ENCODE measurements at places on chromosomes 7 and 10.

GRCh38 chr7:155871211-155871610 lies 58.9 kb upstream of the SHH start:
- no peak for DNase-seq

GRCh38 chr7:20964281-20964918 lies 177.7 kb upstream of the SP8 start:
- DNase-seq, result no peak

GRCh38 chr7:139560199-139560598 lies 36.7 kb downstream of the CLEC2L start:
- no peak for DNase-seq

- DNase-seq, result no peak
Observed at GRCh38 chr10:125543796-125544195, 139.2 kb downstream of the TEX36 start.

DNA sequence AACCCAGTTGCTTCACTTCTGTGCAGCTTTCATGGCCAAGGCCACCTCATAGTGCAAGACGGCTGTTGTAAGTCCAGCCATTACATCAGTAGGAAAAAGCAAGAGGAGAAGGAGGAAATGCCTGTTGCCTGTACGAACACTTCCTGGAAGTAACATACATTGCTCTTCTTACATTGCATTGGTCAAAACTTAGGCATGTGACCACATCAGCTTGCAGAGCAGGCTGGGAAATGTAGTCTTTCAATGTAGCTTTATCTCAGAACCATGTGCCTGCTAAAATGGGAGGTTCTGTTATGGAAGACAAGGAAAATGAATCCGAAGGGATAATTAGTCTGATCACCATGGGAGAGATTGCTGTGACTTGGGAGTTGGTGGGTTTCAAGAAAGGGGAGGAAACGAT lies 4.3 kb downstream of the SLC29A3 start:
- no peak for DNase-seq

DNA sequence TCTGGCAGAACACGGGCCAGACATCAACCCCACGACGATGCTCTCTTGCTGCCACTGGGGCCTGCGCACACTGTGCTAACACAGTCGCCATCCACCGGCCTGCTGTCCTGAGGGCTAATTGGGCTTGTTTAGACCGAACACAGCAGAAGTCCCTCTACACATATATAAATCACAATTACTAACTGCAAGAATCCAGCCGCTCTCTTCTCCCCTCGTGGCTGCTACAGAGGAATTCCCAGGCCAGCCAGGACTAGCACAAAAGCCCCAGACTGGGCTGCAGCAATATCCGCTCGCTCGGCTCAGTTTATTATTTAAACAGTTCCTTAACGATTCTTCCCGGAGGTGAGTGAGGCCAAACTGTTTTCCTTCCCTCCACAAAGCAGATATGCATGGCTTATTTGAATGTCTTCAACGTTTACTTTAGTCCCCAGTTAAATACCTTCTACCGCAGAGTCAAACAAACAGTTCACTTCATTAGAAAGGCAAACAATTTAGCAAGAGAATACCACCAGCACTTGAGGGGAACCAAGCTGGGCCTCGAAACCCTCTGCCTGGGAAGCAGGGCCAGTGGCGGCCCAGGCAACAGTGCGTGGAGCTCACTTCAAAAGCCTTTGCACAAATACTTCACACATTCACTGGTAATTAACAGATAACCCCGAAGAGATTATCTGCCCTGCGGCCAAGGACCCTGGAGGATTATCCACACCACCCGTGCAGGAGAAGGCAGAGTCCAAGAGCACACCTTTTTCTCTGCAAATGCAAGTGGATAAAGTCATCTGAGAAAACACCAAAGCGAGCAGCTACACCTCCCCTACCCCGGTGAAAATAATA lies 145.3 kb downstream of the GLI3 start:
- DNase-seq, result no peak

GRCh38 chr10:110421512-110422138 lies 76.1 kb upstream of the DUSP5 start:
- DNase-seq, result no peak

DNA sequence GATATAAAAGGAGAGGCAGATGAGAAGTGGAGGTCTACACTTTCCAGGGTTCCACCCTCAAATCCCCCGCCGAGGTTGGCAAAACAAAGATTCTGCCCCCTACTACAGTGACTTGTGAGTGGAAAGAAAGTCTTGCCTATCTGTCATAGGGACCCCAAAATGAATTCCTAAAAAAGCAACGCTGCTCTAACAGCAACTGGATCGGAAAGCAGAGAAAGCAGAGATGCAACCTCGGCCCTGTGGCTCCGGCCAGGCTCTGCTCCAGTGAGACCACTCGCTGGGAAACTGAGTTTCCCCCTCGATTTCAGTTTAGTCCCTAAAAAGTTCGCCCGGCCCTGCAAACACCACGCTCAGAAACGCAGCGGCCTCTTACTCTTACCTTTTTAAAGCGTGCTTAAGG lies 297.9 kb upstream of the NFE2L3 start:
- DNase-seq, result no peak

- no peak for DNase-seq
Observed at GRCh38 chr10:20890009-20890408, 7.1 kb downstream of the NEBL start.

GRCh38 chr10:121926157-121926556 lies 1.7 kb downstream of the ATE1 start:
- no peak for DNase-seq

DNA sequence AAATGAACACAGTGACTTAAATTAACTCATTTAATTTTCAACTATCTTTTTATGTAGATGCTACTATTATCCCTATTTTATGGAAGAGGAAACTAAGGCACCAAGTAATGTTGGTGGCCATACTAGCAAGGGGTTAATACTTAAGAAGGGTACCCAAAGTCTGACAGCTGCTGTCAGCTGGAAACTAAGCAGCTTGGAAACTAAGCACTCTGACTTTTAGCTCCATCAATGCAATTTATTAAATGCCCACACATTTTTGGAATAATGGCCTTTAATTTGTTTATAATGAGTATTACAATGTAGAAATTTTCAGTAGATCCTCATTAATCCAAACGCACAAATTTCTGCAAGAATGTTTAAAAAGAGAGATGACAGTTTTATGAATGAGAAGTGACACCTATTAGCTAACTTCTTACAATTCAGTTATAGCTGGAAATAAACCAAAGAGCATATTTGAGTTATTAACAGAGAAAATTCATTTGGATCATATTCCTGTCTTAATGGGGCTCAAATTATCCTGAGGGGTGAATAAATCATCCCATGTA lies 483.1 kb upstream of the MBL2 start:
- DNase-seq, result no peak

GRCh38 chr7:10803720-10804119 lies 170.0 kb upstream of the PHF14 start:
- no peak for DNase-seq

GRCh38 chr7:100763556-100764140 lies 30.3 kb downstream of the ZAN start:
- no peak for DNase-seq

DNA sequence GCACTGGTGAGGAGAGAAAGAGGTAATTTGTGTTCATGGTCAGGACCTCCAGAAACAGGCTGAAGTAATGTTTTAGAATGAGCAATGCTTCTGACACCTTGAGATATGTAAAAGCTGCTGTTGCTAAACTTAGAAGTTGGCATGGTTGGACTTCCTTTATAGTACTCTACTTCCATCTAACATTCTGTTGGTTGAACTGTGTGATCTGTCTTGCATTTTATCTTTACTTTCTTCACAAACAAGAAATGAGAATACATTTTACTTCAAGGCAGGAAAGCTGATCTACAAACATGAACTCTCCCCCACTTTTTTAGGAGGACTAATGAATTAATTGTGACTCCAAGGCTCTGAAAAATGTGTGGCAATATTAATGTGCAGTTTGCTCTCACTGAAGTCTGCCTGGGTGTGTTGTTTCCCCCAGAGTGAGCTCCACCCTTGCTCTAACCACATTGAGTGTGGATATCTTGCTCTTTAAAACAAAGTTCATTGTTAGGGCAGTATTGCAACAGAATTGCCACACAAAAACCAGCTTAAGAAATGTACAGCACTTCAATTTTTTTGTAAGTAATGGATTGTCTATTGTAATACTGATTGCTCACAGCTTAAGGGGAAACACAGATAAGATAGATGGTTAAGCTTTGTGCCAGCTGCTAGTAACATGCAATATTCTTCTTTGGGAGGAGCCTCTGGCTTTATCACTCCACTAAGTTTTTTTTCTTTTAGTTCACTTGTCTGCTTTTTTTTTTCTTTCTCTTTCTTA lies 69.0 kb downstream of the ADD3 start:
- no peak for DNase-seq

GRCh38 chr7:1448958-1449357 lies 10.3 kb downstream of the MICALL2 start:
- no peak for DNase-seq

DNA sequence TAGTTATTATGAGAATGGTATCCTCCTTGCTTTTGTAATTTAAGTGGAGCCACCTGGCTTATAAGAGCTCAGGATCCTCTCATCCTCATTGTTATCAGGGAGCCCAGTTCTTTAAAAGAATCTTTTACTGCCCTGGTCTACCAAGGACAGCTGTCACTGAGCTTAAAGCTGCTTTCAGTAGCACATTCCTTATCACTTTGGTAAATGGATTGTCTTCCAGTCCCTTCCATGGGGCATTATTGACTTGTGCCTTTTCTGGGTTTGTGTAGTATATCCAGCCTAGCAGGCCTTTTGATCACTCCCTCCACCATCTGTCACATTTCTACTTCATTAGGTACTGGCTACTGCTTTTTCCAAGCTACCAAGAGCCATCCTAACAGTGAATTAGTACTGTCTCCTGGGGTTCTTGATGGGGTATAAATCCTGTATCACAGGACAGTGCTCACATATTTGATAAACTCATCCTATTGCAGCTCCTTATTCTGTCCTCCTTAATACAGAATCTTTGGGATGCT lies 208.9 kb downstream of the TMEM26 start:
- no peak for DNase-seq

GRCh38 chr10:14433147-14433546 lies 102.4 kb upstream of the FRMD4A start:
- DNase-seq, result no peak

DNA sequence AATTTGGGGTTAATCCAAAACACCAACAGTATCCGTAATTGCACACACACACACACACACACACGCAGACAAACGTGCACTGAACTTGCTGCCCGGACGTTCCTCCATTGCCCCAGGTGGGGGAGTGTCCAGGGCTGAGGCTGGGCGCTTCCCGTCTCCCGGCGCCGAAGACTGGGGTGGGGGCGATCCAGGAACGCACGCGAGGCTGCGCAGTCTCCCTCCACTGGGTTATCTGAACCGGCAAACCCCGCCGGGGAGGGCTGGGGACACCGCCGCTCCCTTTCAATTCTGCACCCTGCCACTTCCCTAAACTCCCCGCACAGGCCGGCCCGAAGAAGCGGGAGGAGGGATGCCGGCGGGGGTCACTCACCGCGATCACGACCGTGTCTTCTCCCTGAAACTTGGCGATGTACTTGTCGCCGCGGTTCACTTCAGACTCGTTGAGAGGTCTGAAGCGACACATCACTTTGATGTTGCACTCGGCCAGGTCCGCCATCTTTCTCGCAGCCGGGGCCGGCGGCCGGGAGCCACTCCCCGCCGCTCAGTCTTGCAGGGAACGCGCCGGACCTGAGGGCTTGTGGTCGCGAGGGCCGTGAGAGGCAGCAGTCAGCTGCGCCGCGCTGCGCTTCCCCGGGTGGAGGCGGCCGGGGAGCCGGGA lies 618 bp downstream of the KIF5B start:
- peak; percentile 40 for DNase-seq

GRCh38 chr10:44873160-44873559 lies 38.0 kb upstream of the TMEM72 start:
- DNase-seq, result no peak

DNA sequence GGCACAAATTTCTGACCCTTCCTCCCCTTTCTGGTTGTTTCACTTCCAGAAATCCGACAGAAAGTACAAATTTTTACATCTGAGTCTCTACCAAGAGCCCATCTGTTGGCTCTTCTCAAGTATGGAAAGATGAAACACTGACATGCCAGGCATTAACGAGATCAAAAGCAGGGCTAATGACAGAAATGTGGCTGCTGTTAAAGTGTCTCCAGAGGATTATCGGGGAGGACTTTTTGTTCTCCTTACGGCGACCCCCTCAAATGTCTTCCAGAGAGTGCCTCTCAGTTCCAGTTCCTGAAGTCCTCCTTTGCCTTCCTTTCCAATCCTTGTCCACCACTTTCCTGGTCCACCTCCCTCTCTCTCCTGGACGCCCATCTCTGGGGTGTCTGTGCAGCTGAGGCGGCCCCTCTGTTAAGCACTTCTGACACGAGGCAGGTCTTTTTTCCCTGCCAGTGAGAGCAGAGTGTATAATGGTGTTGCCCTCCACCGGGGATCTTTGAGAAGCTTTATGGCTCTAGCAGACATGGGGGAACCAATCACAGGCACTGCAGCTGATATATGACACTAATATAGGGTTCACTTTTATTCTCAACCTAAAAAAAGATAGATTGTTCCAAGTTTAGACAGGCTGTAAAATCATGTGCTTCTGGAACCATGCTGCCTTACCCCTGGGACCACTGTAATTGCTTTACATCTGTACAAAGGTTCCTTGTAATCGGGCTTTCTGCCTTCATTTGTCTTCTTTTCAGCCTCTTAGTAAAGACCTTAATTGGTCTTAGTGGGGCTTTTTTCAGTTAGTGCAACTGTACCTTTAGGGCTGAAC lies 757.1 kb downstream of the AUTS2 start:
- no peak for DNase-seq

GRCh38 chr7:132118641-132119040 lies 457.6 kb downstream of the PLXNA4 start:
- no peak for DNase-seq

DNA sequence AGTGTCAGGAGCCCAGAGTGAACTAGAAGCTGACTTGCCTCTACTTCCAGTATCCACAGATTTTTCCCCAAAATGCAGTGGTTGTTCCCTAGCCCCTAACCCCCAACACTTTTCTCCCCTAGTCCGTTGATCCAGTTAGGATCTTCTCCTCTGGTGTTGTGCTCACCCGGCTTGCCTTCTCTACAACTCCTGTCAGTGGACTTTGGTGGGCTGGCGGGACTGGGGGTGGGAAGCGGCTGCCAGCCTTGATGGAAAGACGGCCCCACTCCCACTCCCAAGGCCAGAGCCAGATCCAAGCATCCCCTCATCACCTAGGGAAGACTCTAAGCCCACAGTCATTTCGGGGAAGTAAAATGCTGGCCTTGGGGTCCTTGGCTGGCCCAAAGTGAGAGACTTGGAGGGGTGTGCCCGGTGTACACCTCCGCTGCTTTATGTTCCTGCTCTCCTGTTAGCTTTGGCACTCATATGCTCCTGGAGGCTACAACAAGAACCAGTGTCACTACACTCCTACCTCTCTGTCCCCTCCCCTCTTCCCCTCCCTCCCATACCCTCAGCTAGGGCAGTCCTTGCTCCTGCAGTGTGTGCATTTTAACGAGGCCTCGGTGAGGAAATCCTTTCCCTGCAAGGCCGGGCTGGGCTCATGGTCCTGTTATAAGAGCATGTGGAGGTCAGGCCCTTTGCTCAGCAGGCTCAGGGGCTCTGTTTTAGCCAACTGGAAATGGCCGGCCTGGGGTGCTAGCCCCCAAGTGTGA lies 930 bp upstream of the HOXA10 start:
- DNase-seq, result peak; percentile 12

- no peak for DNase-seq
Observed at GRCh38 chr7:155234950-155235789, 62.5 kb upstream of the INSIG1 start.
